Activated CD4-positive, alpha-beta T cell treated with anti-CD3 and anti-CD28 coated beads, Interleukin-2, Interleukin-6, amounts not matched to agents 100 ng/mL and 50 ng/mL, durations not matched to agents 16 hours and 8 hours (primary cell): ENCODE measurements at places on chromosomes 5 and 9.

DNA sequence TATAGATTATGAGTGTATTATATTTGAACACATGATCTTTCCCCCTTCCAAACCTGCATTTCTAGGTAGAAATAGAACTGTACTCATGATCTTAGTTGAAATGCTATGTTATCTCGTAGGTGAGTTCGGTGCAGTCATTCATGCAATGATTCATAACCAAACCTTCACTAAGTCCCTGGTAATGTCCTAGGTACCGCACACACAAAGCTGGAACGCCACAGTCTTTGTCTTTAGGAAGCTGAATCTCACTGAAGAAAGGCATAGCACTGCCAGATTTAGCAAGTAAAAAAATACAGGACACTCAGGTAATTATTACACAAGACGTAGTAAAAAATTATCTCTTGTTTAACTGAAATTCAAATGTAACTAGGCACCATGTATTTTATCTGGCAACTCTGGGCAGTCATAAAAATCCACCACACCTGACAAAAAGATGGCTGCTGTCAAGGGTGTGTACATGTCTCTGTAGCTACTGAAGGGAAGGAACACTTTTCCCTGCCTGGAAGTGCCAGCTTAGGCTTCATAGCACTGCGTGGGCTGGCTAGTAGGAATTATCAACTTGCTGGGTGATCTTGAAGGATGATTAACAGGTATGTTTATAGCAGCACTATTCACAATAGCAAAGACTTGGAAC, 28.0 kb upstream of the TXN start:
- DNase-seq, result no peak

DNA sequence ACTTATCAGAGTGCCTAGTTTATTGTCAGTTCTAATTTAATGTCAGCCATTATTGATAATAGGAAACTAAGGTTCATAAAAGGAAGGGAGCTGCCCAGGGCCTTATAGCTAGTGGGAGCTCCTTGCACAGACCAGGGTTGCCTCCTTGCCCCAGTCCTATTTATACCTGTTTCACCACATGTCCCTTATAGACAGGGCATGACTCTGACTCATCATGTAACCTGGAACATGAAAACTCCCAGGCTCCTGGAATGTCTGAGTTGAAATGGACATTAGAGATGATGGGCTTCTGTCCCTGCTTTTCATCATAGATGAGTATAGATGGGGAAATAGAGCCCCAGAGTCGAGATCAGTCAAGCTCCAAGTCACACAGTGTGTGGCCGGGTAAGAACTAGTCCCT, 21.1 kb downstream of the FAT2 start:
- no peak for DNase-seq

GRCh38 chr9:1319436-1319835, 269.3 kb downstream of the DMRT2 start:
- DNase-seq, result no peak

DNA sequence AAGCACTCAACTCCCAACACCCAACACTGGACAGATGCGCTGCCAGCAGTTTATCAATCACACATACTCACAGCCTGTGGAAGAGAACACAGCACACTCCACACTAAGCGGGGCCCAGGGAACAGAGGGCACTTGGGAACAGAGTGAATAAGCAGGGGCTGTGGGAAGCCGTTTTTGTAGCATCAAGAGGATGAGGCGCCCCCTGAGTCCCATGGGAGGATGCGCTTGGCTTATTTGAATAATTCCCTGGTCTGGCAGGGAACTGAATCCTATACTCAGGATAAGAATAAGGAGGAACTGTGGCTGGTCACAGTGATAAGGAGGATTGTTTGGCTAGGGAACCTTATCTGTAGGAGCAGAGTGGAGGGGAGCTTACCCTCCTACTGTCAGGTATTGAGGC, 96.1 kb upstream of the DNAH5 start:
- DNase-seq, result no peak

GRCh38 chr5:179307931-179308471, 37.3 kb downstream of the ADAMTS2 start:
- no peak for DNase-seq
